CD4-positive, alpha-beta T cell treated with Interleukin-15 for 1 hour (primary cell): ENCODE measurements at places on chromosomes 6 and 20.

GRCh38 chr6:111692327-111693164 lies 86.9 kb upstream of the TRAF3IP2 start:
- DNase-seq, result no peak

- no peak for DNase-seq
These were observed 2.4 kb downstream of the CD93 start for GRCh38 chr20:23083553-23084220.

DNA sequence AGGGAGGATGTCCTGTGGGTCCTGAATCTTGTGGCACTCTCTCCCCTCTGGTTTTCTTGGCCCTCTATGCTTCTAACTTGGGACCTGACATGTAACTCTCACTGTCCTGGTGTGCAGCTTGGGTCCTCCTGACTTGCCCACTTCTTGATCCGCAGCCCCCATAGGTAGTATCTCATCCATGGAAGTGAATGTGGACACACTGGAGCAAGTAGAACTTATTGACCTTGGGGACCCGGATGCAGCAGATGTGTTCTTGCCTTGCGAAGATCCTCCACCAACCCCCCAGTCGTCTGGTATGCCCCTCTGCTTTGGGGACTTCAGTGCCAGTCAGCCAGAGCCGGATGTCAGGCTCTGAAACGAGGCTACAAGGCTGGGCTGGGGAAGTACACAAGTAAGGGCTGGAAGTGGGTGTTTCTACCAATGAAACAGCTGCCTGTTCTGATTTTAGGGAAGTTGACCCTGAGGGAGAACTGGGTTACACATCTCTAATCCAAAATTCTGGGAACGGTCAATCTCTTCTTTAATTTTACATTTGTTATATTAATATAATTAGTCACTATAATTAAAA lies 641 bp downstream of the DBNDD2 start:
- DNase-seq, result peak; percentile 30

GRCh38 chr6:146574211-146574610 lies 24.6 kb upstream of the ADGB start:
- no peak for DNase-seq

DNA sequence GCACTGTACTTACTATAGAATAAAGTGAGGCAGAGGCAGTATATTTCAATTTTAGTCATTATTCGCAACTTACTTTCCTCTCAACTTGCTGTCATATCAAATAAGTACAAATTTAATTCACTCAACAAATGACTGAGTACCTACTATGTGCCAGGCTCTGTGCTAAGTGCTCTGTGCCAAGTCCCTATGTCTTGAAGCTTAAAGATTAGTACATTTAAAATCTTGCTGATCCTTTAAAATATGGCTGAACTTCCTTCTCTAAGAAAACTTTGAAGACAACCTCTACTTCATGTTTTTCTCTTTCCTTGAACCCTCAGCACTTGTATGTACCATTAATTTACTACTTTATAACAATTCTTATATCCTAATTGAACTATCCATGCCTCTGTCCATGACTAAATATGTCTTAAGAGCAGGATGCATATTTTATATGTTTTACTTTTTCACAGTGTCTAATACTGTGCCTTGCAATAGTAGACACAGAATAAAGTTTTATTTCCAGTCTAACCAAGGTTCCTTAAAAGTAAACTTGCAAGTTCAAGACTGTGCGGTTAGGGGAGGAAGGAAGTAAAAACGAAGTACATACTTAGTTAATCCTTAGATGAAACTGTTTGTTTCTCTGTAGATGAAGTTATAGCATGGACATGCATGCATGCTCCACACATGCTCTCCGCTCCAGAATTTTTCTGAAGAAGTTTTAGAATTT lies 10.0 kb upstream of the LATS1 start:
- no peak for DNase-seq
